A549 (cell line): ENCODE measurements at places on chromosomes 5 and 9.
A peak's percentile ranks its signal among the peaks of the same experiment; 100 is the strongest.

GRCh38 chr9:76405868-76406267 lies 11.6 kb upstream of the RFK start:
- DNase-seq: no peak

DNA sequence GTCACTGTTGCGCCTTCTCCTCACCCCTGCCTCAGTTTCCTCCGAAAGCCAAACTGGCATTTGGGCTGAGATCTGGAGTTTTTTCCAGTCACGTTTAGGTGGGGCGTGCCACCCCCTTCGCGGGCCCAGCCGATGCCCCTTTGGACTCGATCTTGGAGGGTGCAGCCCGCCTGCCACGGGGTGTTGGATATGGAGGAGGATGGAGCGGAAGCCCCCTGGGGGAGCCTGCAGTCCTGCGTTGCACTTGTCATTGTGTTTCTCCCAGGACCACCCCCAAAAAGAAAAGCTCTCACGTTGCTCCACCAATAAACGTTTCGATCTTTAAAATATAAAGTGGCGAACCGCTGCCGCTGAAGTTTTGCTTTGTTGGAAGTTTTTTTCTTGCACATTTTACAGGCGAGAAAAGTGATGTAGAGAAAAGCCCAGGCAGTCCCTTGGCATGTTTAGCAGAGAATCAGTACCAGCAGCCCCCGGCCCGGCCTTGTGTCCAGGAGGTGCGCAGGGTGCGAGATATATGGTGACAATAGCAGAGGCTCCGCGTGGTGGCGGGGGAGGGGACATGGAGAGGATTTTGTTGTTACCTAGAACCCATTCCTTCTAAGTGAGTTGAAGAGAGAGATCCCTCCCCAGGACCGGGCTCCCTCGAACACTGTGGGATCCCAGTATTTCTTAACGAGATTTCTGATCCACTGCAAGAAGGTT lies 681 bp downstream of the F2R start:
- peak; percentile 47 for DNase-seq

DNA sequence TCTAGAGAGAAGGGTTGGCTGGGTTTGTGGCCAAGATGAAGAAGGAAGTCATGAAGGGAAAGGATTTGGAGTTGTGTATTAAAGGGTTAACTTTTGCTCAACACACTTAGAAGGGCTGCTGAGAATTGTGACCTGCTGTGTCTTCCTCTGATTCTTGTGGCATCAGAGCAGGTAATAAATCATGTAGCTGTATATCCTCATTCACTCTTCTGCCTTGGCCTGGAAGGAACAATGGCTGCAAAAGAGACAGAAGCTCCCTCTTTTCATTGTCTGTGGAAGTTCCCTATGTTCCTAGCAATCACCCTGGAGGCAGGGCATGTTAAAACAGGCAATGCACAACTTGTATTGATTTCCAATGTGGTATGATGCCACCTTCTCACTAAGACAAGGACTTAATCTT lies 159.1 kb downstream of the LRRC70 start:
- no peak for DNase-seq

DNA sequence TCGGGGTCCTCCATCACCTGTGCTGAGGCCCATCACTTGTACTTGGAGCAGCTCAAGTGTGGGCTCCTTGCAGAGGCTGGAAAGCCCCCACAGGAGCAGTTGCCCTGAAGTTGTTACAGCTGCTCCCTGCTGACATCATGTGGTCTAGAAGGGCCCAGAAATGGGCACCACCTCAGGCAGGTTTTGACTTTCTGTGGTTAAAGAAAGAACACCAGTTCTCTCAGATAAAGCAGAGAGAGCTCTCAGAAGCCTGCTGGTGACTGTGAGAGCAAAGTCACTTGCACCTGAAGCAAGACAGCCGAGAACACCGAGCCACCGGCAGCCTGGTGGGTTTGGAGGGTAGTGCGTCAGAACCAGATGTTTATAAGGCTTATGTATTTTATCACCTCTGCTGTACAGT lies 70.4 kb downstream of the MVB12B start:
- DNase-seq: no peak

DNA sequence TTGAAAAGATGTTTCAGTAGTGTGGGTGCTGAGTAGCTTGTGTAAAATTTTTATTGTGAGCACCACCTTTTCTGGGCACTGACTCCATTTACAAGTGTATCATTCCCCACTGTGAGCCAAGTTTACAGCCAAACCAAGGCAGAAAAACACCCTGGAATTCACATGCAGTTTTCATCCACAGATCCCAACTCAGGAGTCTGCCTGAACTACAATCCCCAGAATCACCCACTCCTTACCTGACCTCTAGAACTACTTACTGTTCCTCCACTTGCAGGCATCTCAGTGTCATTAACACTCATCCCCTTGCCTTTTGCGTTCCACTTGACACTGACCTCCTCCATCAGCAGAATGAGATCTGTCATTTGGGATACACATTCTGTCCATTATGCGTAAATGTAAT lies 2042.6 kb upstream of the CDH6 start:
- no peak for DNase-seq

- no peak for DNase-seq
Observed at GRCh38 chr9:526904-527591, 312.4 kb downstream of the DOCK8 start.

- DNase-seq: no peak
Observed at GRCh38 chr9:115456515-115456914, 338.6 kb upstream of the TNC start.
